ENCODE measurements at places on chromosomes 3 and 15.
A peak's percentile ranks its signal among the peaks of the same experiment; 100 is the strongest.

DNA sequence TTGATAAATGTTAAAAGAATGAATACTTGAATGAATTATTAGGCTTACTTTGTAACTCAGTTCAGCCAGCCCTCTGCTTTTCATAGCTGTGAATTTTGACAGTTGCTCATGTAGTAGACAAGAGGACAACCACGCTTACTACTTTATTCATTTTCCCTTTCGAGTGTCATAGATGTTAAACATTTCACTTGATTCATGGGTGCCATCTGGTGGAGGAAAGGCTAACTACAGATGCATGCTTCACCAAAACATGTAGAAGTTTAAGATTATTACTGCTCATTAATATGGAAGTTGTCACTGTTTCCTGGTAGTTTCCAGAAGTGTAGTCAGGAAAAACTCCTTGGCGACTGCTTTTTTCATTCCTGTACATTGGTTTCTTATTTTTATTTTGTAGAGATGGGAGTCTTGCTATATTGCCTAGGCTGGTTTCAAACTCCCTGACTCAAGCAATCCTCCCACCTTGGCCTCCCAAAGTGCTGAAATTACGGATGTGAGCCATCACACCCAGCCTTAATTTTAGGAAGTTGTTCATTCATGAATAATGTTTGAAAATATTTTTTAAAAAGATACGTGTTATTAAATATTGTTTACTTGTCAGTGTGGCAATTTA, 163.2 kb downstream of the B3GALNT1 start:
- DNase-seq = peak; percentile 82

DNA sequence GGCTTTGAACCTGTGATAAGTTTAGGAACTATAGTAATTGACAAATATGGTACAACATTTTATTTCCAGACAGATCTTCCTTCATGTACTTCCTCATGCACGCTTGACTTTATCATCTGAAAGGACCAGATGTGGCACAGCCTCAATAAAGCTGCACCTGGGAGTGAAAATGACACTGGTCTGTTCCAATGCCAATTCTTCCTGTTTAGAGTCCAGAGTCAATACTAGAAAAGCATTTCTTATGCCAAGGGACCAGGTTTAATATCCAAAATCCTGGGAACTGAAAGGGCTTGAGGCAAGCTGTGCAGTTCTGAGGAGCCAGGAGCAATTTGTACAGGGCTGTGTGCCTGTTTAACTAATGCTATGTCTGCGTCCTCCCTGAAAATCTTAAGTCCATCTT, 15.3 kb downstream of the DPH6 start:
- DNase-seq = no peak

DNA sequence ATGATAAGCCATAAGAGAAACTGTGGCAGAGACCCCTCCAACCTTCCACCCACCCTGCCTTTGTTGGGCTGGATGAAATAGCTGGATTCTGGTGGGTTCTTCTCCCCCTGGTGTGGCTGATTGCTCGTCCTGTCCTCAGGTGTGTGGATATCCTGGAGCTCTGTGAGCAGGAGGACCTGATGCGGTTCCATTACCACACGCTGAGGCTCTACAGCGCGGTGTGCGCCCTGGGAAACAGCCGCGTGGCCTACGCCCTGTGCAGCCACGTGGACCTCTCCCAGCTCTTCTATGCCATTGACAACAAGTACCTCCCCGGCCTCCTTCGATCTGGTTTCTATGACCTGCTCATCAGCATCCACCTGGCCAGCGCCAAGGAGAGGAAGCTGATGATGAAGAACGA, 306.3 kb upstream of the CHRM5 start:
- DNase-seq = no peak

DNA sequence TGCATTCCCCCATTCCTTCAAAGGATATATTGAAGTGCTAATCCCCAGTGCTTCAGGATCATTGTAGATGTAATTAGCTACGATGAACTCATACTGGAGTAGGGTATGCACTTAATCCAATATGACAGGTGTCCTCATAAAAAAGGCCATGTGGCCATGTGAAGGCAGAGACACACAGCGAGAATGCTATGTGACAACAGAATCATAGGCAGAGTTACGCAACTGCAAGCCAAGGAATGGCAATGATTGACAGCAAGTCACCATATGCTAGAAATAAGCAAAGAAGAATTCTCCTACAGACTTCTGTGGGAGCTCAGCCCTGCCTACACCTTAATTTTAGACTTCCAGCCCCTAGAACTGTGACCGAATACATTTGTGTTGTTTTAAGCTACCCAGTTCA, 875.6 kb upstream of the ROBO1 start:
- DNase-seq = no peak

- no peak for DNase-seq
These were observed 82.6 kb upstream of the RAP2B start for GRCh38 chr3:153079386-153079785.

- DNase-seq = no peak
These were observed 1034.1 kb upstream of the SEMA6D start for GRCh38 chr15:46682969-46683791.

GRCh38 chr3:42601896-42602581, 1.6 kb downstream of the NKTR start:
- no peak for DNase-seq

DNA sequence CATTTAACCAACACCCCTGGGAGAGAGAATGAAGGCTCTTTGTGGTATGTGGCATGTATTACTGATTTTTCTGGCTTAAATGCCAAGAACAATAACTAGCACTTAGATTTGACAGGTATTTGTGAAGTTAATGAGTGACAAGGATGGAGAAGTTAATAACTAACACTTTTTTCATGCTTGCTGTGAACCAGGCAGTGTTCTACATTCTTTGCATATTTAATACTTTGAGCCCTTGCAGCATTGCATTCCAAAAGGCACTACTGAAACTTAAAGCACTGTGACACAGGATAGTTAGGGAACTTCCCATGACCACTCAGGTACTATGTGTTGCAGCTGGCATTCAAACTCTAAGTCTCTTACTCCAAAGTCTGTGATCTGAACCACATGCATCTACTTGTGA, 650.6 kb downstream of the ZPLD1 start:
- no peak for DNase-seq

DNA sequence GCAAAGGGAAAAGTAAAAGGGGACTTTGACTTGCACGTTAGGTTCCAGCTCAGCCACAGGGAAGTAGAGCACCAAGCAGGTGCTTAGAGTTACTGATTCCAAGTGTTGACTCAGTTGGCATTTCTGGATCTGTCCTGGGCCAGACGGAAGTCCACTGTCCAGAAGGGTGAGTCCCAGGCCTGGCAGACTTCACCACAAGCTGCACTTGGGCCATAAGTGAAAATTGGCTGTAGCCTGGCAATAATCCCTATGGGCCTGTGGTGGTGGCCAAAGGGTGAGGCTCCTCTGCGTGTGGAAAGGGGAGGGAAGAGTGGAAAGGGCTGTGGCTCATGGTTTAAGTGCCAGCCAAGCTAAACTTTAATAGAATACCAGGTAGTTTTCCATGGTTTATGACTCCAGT, 121.5 kb downstream of the DTWD1 start:
- DNase-seq = peak; percentile 36

- DNase-seq = peak; percentile 11
These were observed 278.3 kb downstream of the FGF12 start for GRCh38 chr3:192449036-192449435.

- DNase-seq = no peak
These were observed 81.7 kb downstream of the MEGF11 start for GRCh38 chr15:66171841-66172240.

GRCh38 chr3:71513515-71513914, 70.0 kb downstream of the FOXP1 start:
- DNase-seq = no peak

GRCh38 chr3:19488939-19489338, 340.6 kb downstream of the KCNH8 start:
- DNase-seq = no peak

GRCh38 chr3:42061713-42062380, 29.3 kb upstream of the TRAK1 start:
- peak; percentile 99 for DNase-seq

DNA sequence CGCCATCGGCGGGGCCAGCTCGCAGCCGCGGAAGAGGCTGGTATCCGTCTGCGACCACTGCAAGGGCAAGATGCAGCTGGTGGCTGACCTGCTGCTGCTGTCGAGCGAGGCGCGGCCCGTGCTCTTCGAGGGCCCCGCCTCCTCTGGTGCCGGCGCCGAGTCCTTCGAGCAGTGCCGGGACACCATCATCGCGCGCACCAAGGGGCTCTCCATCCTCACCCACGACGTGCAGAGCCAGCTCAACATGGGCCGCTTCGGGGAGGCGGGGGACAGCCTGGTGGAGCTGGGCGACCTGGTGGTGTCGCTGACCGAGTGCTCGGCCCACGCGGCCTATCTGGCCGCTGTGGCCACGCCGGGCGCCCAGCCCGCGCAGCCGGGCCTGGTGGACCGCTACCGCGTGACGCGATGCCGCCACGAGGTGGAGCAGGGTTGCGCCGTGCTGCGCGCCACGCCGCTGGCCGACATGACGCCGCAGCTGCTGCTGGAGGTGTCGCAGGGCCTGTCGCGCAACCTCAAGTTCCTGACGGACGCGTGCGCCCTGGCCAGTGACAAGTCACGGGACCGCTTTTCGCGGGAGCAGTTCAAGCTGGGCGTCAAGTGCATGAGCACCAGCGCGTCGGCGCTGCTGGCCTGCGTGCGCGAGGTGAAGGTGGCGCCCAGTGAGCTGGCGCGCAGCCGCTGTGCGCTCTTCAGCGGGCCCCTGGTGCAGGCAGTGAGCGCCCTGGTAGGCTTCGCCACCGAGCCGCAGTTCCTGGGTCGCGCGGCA, 1.8 kb downstream of the TLNRD1 start:
- DNase-seq = no peak
